SIG-M5 (cell line): ENCODE measurements at places on chromosomes 7 and 10.

DNA sequence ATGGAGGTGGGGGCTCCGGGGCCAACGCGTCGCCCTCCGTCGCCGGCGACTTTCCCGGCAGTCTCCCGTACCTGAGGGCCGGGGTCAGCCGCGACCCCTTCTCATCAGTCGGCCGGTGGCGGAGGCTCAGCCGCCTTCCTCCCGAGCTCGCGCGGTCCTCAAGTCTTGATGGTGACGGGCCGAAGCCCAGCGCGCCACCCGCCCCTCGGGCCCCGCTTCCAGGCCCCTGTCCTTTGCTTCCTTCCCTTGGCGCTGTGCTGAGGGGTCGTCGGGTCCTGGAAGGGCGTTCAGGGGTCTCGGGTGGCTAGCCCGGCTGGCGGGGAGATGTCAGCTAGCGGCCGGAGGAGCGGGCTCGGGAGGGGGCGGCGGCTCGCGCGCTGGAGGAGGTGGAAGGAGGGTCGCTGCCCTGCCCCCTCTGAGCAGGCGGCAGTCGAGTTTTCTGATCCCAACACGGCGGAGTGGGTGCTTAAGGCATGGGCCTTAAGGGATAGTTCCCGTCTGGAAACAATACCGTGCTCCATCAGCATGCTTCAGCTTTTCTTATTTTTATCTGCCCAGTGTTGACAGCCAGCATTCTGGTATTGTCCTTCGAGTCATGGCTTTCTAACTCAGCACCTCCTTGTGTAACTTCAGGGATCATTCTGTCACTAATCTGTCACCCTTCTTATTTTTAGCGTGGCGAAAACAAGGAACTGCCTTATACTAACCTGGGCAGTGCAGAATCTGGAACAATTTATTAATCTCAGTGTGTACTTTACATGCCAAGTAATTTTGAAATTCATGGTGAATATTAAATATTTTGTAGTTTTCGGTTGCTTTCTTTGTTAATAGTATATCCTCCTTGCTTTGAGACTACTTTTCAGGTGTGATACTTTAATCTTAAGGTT is 748 bp downstream of the PHTF2 start:
- DNase-seq, result peak; percentile 24

- DNase-seq, result no peak
Measured at GRCh38 chr10:90969947-90970673, 49.2 kb upstream of the ANKRD1 start.

- no peak for DNase-seq
Measured at GRCh38 chr10:7703140-7703539, at the start of gene ITIH2. Gene ITIH2, plus strand, starts transcription at chr10:7703316. Its CDS starts 119 bp downstream, at chr10:7703435.

GRCh38 chr7:137331378-137331777 is 12.2 kb downstream of the PTN start:
- no peak for DNase-seq

DNA sequence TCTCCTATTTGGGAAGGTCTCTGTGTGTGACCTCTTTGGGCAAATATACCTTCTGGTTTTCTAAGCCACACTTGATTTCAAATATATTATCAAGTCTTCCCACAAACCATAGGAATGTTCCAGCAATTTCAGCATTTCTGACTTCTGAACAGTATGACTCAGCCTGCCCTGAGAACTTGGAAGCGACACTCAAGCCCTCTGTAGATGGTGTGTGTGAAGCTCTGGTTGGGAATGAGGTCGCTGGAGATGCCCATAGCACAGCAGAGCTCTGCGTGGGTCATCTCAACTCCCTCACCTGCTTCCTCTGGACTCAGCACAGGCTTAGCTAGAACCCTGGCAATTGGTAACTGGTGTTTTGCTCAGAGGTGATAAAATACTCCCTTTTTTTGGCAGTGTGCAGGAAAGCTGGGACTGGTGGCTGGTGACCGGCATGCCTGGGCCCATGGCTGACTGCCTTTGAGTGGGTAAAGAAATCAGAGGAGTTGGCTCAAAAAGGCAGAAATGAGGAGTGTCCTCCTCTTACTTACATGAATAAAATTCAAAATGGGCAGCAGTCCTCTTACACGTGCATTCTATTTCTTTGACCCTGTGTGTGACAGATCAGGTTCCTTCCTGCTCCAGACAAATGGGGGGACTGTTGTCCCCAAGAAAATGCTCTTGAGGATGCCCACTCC is 87.5 kb upstream of the NRP1 start:
- no peak for DNase-seq

DNA sequence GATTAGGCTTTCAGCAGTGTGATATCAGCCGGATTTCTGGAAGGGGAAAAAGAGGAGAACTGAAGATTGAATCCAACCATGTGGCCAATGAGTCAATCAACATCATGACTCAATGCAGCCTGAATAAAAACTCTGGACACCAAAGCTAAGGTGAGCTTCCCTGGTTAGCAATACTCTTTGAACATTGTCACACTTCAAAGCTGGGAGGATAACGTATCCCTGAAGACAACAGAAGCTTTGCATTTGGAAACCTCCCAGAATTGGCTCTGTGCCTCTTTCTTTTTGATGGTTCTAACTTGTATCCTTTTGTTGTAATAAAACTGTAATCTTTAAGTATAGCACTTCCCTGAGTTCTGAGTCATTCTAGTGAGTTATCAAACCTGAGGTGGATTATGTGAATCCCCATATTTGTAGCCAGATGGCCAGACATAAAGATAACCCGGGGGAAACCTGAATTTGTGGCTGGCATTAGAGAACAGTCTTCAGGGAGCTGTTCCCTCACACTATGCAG is 284.4 kb downstream of the IPMK start:
- DNase-seq, result no peak

DNA sequence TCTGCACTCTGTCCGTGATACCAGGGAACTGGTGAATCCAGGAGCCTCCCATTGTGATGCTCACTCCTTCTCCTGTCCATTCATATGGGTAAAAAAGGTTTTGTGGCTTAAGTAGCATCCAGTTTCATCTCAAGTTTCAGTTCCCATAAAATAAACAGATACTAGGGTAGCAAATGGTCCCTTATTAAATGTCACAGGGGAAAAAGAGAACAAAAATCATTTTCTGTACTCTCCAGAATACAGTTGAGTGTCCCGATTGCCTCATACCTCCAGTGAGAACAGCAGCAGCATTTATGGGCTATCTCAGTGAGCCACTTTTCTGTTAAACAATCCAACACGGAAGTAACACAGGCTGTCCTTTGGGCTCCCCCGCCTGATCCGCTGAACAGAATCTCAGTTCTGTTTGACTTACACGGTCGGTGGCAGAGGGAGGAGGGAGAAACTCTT is 179.6 kb downstream of the CELF2 start:
- peak; percentile 74 for DNase-seq

DNA sequence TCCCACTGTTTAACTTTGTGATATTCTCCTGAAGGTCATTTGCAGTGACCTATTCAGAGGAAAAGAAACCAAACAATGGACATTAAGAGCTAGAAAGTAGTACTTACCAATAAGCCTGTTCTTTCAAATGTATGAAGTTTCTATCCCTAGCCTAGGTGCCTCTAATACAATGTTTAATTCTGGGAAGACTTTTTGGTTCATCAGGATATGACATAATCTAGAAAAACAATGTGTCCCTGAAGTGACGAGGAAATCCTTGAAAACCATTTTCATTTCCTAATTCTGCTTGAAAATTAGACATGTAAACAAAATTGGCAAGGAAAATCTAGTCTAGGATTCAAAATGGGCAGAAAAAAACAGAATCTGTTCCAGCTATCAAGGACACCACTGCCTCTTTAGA is 36.1 kb downstream of the ARHGAP19 start:
- no peak for DNase-seq

DNA sequence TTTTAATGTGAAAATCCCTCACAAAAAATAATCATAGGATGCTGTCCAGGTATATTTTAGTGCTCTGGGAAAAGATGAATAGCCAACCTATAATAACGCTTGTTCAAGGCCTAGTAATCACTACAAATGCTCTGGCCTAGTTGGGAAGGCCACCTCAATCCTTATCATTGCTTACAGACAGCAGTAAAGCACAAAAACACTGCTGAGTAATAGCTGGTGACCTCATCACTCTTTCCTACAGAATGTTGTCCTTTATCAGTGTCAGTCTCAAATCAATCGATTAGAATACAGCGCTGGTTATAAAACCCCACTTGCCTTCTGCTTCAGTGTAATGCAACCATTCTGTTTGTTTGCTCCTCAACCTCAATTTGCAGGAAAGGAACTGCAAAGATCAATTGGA is 72.6 kb upstream of the STEAP1 start:
- no peak for DNase-seq

- DNase-seq, result no peak
Measured at GRCh38 chr7:134567368-134567767, 18.5 kb downstream of the AKR1B15 start.

- DNase-seq, result no peak
Measured at GRCh38 chr7:54811846-54812254, 52.8 kb upstream of the SEC61G start.

GRCh38 chr10:14518149-14518548 is 187.4 kb upstream of the FRMD4A start:
- DNase-seq, result no peak

DNA sequence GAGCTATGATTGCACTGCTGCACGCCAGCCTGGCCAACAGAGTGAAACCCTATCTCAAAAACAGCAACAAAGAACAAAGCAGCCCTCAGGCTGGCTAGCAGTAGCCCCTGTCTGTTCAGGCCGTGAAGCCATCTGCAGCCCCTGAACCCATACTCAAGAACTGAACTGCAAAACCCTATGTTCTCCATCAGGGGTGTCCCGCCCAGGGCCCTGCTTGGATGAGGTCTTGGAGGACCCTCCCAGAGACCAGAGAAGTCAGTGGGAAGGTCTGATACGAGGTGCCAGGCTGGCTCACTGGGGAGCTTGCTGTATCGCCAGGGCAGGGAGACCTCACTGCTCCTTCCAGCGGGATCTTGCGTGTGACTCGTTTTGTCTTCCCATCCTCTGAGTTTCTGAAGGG is 39.3 kb downstream of the RBM17 start:
- no peak for DNase-seq

- no peak for DNase-seq
Measured at GRCh38 chr10:105138358-105138757, 497.3 kb downstream of the SORCS3 start.

- no peak for DNase-seq
Measured at GRCh38 chr10:132942101-132943057, at the start of gene CFAP46. Gene CFAP46, minus strand, starts transcription at chr10:132942570. Its CDS starts 86 bp downstream, at chr10:132942484.

- DNase-seq, result no peak
Measured at GRCh38 chr7:6359734-6360133, 87.3 kb upstream of the CYTH3 start.

- DNase-seq, result no peak
Measured at GRCh38 chr7:22564511-22565045, 64.6 kb upstream of the STEAP1B start.

DNA sequence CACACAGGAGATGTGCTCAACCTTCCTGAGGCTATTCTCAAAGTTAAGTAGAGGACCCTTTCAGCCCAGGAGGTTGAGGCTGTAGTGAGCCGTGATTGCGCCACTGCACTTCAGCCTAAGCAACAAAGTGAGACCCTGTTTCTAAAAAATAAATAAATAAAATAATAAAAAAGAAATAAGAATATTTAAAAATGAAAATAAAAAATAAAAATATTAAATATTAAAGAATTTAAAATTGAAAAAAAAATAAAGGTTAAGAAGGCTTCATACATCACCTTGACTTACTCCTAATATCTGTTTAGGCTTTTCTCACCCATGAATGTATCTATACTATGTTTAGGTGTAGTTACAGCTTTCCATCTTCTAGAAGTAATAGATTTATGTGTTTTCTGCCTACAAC is 187.5 kb upstream of the AGK start:
- DNase-seq, result no peak

GRCh38 chr7:142314281-142314680 is 56.4 kb upstream of the PRSS58 start:
- DNase-seq, result no peak

- no peak for DNase-seq
Measured at GRCh38 chr7:81944058-81944457, 174.2 kb upstream of the HGF start.

- no peak for DNase-seq
Measured at GRCh38 chr10:35327790-35328403, 8.4 kb upstream of the CCNY start.

DNA sequence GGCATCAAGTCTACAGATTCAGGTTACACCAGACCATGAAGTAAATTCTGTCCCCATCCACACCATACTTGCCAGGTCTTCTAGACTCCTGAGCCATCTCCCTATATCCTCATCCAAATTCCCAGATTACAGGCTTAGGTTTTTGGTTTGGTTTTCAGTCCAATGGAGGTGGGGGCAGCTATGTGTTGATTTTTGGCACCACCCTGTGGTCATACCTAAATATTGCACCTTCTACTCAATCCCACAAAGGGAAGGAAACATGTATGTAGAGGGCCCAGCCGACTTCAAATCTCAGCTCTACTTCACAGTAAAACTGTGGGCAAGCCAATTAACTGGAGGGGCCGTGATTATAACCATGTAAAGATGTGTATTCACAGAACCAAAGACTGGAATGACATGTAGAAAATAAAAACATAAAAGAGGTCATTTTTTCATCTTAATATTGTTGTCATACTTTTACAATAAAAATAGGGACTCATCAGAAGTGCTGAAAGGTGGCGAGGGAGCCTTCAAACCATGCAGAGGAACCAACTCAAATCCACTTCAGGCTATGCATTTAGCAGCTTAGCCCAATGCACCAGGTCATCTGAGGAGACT is 19.8 kb downstream of the ERCC6 start:
- DNase-seq, result no peak

- DNase-seq, result no peak
Measured at GRCh38 chr7:24982917-24983316, 2.9 kb upstream of the OSBPL3 start.

GRCh38 chr7:78399033-78399769 is 600.6 kb downstream of the PHTF2 start:
- no peak for DNase-seq

DNA sequence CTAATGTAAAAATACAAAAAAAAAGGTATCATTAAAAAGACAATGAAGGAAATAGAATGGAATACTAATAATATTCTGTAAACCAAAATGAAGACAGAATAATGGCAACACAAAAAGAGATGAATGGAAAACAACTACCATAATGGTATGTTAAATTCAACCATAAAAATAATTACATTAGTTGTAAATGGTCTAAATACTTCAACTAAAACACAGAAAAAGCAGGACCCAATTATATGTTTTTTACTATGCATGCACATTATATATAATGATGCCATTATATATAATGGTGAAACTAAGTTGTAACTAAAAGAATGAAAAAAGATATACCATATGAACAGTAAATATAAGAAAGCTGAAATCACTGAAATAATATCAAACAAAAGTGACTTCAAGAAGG is 76.5 kb downstream of the CUBN start:
- DNase-seq, result no peak

DNA sequence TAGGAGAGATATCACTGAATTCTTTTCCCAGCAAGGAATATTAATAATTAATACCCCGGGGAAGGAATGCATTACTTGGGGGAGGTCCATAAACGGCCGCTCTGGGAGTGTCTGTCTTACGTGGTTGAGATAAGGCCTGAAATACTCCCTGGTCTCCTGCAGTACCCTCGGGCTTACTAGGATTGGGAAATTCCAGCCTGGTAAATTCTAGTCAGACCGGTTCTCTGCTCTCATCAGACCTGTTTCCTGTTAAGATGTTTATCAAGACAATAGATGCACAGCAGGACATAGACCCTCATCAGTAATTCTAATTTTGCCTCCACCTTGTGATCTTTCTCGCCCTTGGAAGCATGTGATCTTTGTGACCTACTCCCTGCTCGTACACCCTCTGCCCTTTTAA is 162.8 kb upstream of the KCND2 start:
- no peak for DNase-seq

- DNase-seq, result no peak
Measured at GRCh38 chr7:23469150-23469960, 936 bp downstream of the IGF2BP3 start.

GRCh38 chr7:107631588-107632491 is 28.8 kb upstream of the SLC26A4 start:
- no peak for DNase-seq
